ENCODE measurements at places on chromosomes 13 and 19.

DNA sequence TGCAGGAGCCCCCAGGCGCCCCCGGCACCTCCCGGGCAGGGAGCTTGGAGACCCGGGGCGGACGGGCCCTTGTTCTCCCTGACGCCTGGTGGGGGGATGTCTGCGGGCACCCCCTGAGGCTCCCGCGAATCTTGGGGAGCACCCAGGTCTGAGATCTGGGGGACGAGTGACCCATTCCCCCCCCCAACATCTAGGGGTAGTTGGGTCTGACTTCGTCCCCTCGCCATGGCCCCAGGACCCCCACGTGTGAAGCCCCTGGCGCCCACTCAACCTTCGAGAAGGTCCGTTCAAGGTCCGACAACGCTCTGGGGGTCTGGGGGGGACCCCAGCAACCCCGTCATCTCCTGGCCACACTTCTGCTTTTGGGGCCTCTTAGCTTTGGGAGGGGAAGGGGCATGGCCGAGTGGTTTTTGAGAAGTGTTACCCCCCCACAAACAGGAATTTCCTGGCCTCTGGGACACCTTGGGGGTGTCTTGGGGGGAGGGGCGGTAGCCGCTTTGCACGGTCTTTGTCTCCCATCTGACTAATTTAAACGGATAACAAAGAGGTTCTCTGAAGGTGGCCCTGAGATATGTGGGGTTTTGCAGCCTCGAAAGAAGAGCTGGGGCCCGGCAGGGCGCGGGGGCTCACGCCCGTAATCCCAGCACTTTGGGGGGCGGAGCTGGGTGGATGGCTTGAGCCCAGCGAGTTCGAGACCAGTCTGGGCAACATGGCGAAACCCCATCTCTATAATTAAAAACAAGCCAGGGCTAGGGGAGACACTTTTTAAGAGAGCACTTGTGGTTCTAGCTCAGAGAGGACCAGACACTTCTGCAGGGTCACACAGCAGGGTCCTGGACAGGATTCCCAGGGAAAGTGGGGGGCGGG, 608 bp downstream of the CNN2 start:
- DNase-seq = no peak

DNA sequence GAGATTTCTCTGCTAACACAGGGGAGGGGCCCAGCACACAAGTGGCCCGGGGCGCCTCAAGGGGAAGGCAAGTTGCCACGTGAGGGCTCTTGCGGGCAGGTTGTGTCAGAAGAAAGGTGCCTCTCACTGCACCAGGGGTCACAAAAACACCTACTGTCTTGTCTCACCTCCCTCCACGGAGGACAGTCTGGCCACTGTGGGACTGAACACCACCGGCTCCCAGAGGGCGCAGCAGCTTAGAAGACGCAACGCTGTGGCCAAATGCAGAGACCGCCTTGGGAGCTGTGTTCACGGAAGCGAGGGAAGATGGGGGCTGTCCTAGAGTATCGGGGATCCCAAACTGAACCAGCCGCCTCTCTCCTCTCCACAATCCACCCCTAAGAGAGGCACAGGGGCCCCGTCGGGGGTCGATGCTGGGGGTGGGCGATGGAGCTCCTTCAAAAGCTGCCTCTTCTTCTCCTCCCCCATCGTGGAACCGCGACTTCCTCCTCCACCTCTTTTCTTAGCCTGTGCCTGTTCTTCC, 177.5 kb downstream of the FOXO1 start:
- no peak for DNase-seq

DNA sequence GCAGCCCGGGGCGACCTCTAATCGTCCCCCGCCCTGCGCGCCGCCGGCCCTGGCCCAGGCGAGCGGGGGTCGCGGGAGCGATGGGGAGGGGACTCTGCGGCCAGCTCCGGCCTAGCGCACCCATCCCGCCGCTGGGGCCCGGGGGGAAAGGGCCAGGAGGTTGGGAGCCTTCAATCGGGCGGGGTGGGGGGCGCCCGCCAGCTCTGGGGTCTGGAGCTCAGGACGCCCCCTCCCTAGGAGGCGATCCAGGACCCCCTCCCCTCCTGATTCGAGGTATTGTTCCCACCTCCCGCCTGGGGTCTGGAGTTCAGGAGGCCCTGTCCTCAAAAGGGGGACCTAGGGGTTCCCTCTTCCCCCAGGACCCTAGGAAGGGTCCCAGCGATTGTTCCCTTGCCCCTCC, 430 bp downstream of the ZNF358 start:
- DNase-seq = no peak

- DNase-seq = peak; percentile 5
Measured at GRCh38 chr13:31982540-31982939, 49.0 kb upstream of the FRY start.

DNA sequence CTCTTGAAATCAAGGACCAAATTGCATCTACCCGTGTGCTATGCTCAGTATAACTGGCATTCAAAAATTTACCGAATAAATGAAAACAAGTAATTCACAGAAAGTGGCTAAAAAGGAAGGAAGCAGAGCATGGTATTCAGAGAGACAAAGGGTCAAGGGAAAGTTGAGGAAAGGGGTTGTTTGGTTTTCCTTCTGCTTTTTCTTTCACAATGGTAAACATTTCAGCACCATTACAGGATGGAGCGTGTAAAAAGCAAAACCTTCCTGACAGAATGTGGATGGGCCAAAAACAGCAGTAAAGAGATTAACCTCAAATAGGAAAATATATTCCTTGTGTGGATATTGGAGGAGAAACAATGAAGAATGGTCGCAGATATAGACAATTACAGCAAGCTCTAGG, 14.8 kb downstream of the DIAPH3 start:
- no peak for DNase-seq

DNA sequence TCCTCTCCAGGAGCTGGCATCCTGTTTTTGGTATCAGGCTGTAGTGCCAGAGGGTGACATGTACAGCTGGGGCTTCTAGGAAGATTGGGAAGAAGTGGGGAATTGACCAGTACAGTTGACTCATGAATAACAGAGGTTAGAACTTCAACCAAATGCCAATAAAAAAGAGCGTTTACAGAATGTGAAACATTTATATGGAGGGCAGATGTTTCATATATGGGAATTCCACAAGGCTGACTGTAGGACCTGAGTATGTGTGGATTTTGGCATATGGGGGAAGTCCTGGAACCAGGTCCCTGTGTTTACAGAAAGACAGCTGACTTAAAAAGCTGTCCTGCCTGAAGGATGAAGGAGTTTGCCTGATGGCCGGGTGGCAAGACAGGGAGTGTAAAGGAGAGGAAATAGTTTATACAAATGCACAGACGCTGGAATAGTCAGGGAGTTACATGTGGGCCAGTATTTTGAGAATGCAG, 5.2 kb downstream of the CHAMP1 start:
- DNase-seq = no peak

- DNase-seq = no peak
Measured at GRCh38 chr13:27919659-27919933, 204 bp upstream of the PDX1 start.

DNA sequence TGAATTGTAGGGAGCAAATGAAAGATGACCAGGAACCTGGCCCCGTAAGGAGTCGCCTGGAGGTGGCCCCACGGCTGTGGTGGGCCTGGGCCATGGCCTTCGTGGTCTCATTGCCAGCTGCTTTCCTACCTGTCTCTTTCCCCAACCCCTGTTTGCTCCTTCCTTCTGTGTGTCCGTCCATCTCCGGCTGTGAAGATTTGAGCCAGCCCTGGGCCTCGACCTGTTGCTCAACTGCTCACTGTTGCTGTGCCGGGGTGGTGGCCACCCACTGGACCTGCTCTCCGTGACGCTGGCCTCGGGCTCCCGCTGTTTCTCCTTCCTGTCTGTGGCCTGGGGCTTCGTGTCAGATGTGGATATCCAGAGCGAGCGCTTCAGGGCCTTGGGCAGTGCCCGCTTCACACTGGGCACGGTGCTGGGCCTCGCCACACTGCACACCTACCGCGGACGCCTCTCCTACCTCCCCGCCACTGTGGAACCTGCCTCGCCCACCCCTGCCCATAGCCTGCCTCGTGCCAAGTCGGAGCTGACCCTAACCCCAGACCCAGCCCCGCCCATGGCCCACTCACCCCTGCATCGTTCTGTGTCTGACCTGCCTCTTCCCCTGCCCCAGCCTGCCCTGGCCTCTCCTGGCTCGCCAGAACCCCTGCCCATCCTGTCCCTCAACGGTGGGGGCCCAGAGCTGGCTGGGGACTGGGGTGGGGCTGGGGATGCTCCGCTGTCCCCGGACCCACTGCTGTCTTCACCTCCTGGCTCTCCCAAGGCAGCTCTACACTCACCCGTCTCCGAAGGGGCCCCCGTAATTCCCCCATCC, 8.5 kb downstream of the DBP start:
- no peak for DNase-seq

DNA sequence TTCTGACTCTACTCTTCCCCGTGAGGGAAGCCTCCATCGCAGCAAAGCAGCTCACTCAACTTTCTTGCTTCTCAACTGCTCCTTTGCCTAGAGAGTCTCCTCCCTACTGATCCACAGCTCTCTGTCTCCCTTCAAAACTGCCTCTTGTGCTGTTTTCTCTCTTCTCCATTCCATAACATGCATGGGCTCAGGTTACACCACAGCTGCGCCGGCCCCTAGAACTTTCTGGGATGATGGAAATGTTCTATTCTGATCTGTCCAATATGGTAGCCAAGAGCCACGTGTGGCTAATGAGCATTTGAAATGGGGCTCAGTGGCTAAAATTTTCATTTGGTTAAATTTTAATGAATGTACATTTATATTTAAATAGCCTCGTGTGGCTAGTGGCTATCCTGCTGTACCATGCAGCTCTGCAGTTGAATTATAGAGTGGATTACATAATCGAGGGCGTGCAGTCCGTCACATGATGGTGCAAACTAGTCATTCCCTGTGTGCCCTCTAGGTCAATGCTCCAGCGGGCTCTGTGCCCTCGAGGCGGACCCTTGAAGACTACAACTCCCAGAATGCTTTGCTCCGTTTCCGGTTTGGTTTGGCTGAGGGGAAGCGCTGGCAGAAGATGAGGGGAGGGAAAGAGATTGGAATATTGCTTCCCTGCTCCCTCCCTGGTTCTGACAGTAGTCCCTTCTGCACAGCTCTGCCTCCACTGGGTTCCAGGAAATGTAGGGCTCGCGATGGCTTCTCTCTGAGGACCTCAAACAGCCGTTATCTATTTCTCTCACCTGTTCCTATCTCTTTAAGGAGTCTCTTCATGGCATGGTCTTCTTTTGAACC, 109.8 kb downstream of the CACNA1A start:
- peak; percentile 39 for DNase-seq

GRCh38 chr13:27170516-27171243, 931 bp downstream of the USP12 start:
- peak; percentile 21 for DNase-seq

DNA sequence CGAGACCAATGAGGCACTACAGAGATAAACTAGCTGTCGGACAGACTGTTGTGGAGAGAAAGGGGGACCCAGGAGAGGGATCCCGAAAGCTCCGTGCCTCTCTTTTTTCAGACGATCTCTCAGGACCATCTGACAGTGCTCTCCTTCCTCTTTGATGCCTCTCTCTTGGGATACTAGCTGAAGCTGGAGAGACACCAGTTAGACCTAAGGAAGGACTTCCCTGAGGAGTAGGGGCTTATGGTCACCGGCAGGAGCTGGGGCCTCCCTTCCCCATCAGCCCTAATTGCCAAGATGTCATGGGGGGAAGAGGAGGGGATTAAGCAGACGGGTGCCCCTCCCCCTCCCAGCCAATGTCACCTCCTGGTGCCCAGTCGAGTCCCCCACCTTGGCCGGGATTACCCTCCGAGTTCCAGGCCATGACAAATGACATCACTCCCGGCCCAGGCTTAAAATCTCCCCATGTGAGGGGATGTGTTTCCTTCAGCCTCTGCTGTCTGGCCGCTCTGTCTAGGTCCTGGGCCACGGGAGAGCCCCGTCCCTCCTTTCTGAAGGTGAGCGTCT, at the start of gene CRX:
TSS of gene CRX (plus strand) at position 478 of the 561 bp plus-strand sequence. CDS start 12,507 bp downstream, outside the sequence.
- no peak for DNase-seq

DNA sequence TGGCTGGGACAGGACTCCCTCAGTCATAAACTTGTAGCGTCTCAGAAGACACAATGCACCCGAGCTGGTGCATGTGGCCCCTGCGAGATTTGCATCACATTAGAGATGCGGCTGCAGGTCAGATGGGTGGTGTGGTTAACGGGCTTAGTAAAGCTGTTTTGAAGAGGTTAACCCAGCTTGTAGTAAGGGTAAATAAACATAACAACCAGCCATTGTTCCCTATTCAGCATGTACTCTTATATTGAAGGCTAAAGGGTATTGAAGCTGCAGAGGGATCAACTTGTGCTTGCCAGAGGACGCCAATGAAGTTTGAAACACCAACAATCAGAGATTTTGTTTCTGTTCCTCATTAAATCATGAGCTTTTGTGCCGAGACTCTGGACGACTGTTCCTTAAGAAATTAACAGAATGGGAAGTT, 79.4 kb downstream of the ZIC5 start:
- DNase-seq = peak; percentile 10

DNA sequence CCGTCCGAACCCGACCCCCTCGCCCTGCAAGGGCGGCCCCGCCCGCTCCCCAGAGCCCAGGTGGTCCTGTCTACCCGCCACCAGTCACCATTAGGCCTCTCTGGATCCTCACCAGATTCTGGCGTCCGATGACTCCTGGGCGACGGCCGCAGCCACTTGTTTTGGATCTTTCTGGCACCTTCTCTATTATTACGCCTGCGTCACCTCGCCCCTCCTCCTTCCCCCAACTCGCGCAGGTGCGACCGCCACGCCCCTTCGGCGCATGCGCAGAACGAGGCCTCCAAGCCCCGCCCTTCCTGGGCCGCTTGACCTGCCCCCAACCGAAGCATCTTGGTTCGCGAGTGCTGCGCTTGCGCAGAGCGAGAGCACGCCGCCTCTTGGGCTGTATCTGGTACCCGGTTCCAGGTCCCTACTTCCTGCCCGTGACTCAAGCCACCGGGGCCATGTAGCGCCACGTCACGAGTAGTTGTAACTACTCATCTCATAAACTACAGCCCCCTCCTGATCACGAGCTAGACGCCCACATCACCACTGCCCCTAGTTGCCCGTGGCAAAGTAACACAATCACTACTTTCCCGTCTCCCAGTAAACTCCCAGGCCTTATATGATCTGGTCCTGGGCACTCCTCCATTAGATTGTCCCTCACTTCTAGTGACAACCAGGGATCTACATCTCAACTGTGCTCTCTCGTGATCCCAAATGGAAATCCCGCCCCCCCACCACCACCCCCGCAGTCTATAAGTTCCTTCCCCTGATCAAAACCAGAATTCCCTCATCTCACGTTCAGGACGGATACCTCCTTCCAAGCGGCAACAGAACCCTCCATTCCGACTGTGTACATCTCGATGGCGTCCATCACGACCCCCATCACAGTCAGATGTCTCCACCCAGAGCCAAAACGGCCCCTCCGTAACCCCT, at the start of gene DEDD2:
TSS of gene DEDD2 (minus strand) at position 158 of the 918 bp plus-strand sequence. CDS start 670 bp downstream, outside the sequence.
- peak; percentile 96 for DNase-seq

GRCh38 chr19:47446534-47447469, 24.9 kb downstream of the SLC8A2 start:
- DNase-seq = no peak

- DNase-seq = no peak
Measured at GRCh38 chr13:37617173-37617572, 18.6 kb upstream of the POSTN start.
